Umbilical cord (tissue), 2 donors: ENCODE measurements at places on chromosomes 1 and 21. TPM values are rescaled to one million over a fixed set of nuclear protein-coding genes. Genes with fewer than 3 reads are reported as not detected.

- no peak for DNase-seq
These were observed 29.8 kb downstream of the ETNK2 start for GRCh38 chr1:204121840-204122555.

DNA sequence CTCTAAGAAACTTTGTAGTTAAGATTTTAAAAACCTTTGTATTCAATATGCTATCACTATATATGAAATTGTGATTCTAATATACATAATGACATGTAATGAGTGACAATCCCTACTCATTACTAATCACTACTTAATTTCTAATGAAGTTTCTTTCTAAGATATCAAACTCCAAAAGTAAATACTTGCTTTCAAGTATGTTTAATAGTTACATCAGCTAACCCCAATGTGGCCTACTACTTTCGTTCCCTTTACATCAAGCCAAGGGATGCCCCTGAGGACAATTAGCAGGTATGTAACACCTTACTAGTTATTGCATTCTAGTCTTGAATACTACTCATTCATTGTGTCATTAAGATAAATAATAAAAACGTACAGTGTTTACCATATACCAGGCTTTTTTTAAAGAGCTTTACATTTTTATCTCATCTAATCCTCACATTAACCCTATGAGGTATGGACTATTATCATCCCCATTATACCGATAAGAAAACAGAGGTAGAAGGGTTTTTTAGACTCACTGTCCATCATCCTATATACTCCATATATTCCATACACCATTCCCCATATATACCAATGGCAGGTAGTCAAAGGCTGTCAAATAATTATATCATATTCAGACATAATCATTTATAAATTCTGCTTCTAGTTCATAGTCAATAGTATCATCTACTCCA, 4.2 kb downstream of the PPP1R15B start:
- no peak for DNase-seq

DNA sequence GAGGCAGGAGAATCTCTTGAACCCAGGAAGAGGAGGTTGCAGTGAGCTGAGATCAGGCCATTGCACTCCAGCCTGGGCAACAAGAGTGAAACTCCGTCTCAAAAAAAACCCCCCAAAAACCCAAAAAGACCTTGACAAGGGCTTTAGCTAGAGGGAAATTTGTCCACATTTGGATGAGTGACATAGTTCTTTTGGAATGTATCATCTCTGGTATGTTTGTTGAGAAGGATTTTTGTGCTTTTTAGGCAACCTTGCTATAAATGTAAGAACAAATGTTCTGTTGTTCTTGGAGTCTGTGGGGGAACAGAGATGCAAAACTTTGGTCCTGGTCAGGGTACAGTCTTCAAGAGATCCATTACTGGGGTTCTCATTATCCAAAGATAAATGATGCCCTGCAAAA, 28.9 kb downstream of the INAVA start:
- DNase-seq, result peak; percentile 11

Gene TMEM79
- 3.4 TPM for total RNA-seq

GRCh38 chr1:13570924-13571323, 12.7 kb upstream of the PDPN start:
- DNase-seq, result no peak

DNA sequence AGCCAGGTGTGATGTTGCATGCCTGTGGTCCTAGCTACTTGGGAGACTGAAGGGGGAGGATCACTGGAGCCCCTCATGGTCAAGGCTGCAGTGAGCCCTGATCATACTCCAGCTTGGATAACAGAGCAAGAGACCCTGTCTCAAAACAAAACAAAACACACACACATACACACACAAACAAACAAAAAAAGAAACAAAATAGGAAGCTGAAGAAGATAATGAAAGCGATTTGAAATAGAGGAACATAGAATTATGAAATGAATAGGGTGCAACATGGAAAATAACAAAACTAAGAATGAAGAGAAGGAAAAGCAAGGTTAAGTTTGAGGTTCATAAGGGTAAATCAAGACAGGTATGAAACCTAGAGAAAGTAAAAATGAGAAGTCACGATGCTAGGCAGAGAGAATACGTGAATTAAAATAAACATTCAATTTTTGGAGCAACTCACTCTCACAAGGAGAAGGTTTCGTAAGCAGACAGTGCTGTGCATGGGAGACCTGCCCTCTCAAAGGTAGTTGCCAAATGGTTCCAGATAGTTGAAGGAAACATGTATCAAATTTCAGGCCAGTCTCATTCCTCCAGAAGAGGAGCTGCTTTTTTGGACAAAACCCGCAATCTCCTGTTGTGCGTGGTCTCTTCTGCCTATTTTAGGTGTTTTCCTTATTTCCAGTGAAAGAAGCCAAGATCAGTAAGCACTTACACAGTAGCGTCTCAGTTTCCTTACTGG, 3.3 kb downstream of the CD46 start:
- DNase-seq, result no peak

- DNase-seq, result peak; percentile 45
These were observed 24.3 kb upstream of the PLCH2 start for GRCh38 chr1:2451741-2452140.

Gene PPP1R15B
- total RNA-seq, result 42.4 TPM

Gene NUF2
- 0.96 TPM for total RNA-seq

GRCh38 chr1:91683598-91683951, 182.9 kb downstream of the CDC7 start:
- peak; percentile 31 for DNase-seq

DNA sequence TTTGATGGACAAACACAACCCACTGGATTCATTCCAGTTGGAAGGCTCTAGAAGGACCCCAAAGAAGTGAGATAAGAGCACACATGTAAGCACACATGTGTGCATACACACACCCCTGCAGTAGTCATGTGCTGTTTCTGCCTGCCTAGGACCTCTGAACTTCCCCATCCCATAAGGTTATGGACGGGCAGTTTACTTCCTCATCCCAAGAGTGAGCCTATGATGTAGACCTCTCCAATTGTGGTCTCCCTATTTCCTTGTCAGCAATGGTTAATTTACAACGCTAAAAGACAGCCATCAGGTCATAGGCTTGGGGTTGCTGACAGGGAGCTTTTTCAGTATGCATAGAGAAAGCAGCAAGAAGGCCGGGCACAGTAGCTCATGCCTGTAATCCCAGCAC, 15.4 kb upstream of the ADAR start:
- no peak for DNase-seq

GRCh38 chr1:197469620-197470210, 201.7 kb downstream of the CRB1 start:
- no peak for DNase-seq
